ENCODE measurements at places on chromosomes 2 and 18.

- peak; percentile 24 for DNase-seq
Measured at GRCh38 chr2:23745726-23746105, 181.2 kb downstream of the ATAD2B start.

DNA sequence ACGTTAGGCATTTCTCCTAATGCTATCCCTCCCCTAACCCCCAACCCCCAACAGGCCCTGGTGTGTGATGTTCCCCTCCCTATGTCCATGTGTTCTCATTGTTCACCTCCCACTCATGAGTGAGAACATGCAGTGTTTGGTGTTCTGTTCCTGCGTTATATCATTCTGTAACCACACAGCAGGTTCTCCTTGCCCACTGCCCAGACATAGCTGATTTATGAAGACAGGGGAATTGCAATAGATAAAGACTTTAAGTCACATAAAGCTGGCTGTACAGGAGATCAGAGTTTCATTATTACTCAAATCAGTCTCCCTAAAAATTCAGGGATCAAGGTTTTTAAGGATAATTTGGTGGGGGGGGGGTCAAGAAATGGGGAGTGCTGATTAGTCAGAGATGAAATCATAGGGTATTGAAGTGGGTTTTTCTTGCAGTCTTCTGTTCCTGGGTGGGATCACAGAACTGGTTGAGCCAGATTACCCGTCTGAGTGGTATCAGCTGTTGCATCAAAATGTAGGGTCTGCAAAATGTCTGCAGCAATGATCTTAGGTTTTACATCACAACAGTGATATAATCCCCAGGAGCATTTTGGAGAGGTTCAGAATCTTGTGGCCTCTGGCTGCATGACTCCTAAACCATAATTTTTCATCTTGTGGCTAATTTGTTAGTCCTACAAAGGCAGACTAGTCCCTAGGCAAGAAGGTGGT is 392.1 kb upstream of the KCNJ3 start:
- DNase-seq: no peak

- DNase-seq: no peak
Measured at GRCh38 chr2:119672161-119672862, 6.7 kb upstream of the TMEM177 start.

- no peak for DNase-seq
Measured at GRCh38 chr2:190920085-190920484, 39.5 kb downstream of the GLS start.

- peak; percentile 77 for DNase-seq
Measured at GRCh38 chr2:75053484-75054112, 95.2 kb downstream of the POLE4 start.

DNA sequence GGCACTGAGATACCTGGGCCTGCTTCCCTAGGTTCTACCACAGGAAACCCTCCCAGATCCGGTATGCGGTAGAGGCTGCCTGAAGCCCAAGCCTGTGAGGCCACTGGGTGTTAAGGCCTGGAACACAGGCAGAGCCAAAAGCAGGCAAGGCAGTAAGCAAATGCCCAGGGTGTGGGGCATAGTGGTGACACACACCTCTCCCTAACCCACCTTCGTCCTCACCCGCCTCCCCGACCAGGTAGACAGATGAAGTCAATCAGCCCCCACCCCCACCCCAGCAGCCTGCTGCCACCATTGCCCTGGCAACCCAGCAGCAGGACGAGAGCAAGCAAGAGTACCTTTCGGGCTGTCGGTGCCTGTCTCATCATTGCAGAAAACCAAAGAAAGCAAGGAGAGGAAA is 6.1 kb downstream of the DCTN1 start:
- no peak for DNase-seq

GRCh38 chr18:7824970-7825369 is 257.9 kb downstream of the PTPRM start:
- DNase-seq: no peak

DNA sequence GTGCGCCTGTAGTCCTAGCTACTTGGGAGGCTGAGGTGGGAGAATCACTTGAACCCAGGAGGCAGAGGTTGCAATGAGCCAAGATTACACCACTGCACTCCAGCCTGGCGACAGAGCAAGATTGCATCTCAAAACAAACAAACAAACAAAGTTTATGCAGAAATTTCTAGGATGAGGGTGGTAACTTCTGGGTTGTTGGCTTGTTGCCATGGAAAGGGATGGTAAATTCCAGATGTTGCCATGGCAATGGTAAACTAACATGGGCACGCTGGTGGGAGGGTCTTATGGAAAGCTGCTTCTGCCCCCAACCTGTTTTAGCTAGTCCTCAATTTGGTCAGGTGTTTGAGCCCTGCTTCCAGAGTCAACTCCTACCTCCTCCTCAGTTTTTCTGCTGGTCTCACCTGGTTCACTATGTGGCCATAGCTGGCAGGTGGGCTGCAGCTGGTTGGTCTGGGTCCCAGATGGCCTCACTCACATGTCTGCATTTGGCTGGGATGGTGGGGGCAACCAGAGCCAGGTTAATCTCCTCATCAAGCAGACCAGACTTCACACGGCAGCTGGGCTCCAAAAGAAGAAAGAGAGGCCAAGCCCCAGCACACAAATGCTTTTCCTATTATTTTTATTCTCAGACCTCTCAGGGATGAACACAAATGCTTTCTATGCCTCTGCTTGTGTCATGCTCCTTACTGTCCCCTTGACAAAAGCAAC is 26.6 kb upstream of the TEX44 start:
- no peak for DNase-seq

DNA sequence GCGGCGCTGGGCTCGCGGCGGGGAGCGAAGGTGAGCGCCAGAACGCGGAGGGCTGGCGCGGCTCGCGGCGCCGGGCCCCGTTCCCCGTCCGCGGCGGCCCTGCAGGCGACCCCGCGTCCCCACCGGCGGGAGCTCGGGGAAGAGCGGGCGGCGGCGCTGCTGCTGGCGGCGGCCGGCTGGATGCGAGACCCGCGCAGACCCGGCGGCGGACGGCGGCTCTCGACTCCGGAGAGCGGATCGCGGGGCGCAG is 213 bp downstream of the DOK6 start:
- no peak for DNase-seq

GRCh38 chr2:217445723-217446122 is 557.1 kb downstream of the TNS1 start:
- no peak for DNase-seq

GRCh38 chr2:48488545-48488944 is 41.4 kb upstream of the STON1 start:
- no peak for DNase-seq

DNA sequence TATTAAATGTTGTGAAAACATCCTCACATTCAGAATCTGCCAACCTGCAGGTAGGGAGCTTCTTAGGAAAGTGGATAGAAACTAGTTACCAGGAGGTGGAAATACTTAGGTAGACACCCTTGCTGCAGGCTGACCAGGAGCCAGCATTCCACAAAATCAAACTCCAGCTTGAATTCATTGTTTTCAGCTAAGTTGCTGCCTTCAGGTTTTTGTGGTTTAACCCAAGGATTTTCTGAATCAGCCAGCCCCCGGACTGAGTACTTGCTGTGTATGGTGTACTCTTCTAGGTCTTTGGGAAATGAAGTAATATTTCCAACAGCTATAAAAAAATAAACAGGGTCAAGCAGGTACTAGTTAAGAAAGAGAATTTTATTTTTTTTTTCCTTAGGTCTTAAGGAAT is 192.1 kb upstream of the CHST9 start:
- peak; percentile 38 for DNase-seq

- DNase-seq: no peak
Measured at GRCh38 chr2:145324748-145325147, 804.8 kb upstream of the ZEB2 start.

DNA sequence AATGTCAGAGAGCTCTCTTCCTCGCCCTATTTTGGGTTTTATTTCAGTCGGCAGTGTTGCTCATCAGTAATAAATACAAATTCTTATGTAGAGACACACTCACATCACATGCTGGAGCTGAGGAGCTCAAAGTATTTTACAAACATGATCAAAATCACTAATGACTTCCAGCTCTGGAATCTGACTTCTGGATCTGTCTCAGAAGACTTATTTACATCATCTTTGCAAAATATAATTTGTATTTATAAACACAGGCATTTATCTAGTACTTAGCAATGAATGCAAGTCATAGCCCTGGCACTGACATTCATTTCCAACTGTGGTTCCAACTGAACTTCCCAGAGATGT is 327.1 kb downstream of the NCKAP5 start:
- no peak for DNase-seq

- no peak for DNase-seq
Measured at GRCh38 chr2:149825473-149825872, 237.9 kb upstream of the MMADHC start.

DNA sequence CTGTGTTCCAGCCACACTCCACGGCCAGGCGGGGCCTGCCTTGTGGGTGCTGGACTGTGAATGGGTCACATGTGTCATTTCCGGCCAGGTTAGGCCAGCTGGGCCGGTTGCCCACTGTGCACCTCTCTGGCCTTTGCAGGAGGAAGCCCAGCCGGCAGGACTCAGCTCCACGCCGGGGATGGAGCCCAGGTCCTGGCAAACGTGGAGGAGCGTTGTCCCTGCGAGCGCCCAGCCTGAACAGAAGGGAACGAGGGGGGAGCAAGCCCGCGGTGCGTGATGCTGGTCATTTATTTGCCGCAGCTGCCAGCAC is 152.9 kb downstream of the PXDN start:
- peak; percentile 50 for DNase-seq

- DNase-seq: peak; percentile 50
Measured at GRCh38 chr2:174138161-174138560, 110.2 kb downstream of the OLA1 start.

DNA sequence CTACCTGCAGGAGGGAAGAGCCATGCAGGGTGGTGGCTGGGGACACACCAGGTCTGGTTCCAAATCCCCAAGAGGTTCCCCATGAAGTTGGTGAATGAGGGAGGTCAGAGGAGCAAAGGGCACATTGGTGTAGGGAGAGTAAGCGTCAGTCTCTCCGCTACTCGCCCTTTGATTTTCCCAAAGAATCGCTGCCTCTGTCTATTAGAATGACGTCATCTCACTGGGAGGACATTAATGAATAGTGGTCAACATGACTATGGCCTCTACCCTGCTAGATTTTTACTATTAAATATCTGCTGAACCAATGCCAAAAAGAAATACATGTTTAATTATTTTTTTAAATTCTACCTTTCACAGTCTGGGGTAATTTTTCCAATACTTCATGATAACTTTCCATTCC is 109.6 kb upstream of the SNTG2 start:
- DNase-seq: no peak

DNA sequence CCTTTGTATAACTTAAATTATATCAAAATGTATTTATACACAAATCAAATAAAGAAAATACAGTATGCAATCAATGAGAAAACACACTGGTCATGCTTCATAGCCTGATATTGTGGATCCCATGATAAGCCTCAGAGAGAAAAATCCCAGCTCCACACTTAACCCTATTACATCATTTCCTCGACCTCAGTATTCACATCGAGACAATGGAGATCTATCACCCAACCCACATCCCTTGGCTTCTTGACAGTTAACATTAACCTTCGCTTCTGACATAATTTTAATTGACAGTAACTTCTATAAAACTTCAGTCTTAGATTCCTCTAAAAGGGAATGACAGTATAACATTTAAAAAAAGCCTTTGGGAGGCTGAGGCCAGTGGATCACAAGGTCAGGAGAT is 11.6 kb downstream of the TMX3 start:
- no peak for DNase-seq

DNA sequence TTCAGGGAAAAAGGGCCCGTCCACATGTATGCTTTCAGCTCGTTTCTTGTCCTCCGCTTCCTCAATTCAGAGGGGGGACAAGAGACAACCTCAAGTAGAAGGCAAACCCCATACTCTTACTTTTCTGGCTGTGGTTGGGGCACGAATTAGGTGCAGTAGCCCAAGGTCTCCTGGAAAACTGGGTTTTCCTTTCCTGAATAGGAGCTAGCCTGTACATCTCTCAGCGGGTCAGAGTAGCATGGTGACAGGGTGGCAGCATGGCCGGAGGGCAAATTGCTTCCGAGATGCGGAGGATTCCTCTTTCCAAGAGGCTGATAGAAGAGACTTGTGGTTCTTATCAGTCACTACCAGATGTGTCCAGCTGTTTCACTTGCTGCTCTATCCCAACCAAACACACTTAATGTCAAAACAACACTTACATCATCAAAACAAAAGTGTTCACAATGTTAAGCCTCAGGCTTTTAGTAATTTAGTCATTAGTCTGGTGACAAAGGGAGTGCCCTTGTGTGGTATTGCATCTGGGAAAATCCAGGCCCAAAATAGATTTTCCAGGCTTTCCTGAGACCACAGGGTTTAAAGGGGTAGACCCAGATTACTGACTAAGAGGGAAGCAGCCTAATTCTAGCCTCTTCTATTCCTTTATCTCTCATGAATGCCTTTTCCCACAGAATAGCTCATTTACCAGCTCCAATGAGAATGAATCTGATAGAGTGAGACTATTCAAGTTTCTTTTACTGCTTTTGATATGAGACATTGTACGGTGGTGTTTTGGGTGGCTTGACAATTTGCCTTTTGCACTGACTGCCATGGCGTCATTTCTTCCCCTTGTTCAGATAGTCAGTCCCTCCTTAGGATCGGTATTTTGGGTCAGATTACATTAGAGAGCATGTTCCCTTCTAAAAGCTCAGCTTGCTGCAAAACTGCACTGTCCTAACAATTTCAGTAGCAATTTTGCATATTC is 162.0 kb downstream of the LTBP1 start:
- DNase-seq: no peak

- no peak for DNase-seq
Measured at GRCh38 chr2:170227951-170228350, 50.0 kb downstream of the MYO3B start.

DNA sequence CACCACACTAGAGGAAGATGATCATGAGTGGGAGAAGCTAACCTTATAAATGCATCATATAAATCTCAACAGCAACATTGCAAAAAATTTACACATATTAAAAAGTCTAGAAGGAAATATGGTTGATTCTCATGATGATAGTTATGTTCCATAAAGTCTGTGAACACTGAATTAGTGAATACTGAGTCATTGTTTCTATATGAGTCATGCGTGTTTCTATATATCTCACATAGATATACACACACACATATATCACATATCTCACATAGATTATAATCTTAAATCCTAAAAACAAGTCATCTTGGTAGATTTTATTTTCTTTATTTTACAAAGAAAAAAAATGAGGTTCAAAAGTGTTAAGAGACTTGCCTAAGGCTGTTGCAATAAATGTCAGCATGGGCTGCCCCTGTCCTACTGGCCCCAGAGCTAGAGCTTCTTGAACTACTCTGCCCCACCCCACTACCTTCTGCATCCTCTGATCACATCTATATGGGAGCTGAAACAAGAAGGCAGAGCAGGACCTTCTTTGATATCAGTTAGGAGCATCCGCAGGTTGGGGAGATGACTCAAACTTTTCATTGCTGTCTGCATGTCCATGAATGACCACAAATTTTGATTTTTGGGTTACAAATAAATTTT is 81.8 kb upstream of the ADAM23 start:
- DNase-seq: peak; percentile 82
